HuH-7.5 (cell line): ENCODE measurements at places on chromosomes 3 and 15.

DNA sequence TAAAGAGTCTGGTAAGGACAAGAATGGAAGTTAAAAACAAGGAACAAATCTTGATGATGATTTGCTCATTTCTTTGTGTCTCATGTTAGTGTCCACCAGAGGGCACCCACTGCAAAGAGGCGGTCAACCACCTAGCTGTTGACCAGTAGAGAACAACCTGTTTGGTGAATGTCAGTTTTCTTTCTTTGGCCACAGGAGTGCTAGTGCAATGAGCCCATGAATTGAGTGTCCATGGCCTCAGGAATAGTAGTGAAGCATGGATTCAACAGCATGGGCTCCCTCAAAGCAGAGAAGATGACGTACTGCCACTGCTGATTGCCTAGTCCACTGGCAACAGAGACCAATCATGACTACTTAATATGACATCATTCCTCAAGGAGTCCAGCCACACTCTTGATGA lies 10.7 kb upstream of the CNTN6 start:
- peak; percentile 12 for DNase-seq

DNA sequence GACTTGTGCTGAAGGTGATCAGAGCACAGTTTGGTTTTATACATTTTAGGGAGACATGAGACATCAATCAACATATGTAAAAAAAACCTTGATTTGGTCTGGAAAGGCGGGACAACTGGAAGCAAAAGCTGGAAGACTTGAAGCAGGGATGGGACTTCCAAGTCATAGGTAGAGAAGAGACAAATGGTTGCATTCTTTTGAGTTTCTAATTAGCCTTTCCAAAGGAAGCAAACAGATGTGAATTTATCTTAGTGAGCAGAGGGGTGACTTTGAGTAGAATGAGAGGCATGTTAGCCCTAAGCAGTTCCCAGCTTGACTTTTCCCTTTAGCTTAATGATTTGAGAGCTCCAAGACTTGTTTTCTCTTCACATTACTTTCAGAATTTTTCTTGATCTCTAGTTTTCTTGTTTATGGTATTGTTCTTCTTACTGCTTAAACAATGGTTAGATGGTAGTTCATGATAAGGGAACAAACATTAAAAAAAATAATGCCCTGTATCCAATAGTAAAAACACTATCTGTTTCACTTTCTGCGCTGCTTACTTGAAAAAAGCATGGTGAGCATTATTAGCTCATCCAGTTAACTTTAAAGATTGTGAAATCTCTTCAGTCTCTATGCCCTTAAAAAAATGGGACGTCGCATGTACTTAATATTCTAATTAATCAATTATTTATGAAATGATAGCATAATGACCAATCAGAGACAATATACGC lies 48.5 kb upstream of the BCHE start:
- no peak for DNase-seq

GRCh38 chr3:15653321-15653720 lies 51.8 kb downstream of the BTD start:
- DNase-seq, result no peak

DNA sequence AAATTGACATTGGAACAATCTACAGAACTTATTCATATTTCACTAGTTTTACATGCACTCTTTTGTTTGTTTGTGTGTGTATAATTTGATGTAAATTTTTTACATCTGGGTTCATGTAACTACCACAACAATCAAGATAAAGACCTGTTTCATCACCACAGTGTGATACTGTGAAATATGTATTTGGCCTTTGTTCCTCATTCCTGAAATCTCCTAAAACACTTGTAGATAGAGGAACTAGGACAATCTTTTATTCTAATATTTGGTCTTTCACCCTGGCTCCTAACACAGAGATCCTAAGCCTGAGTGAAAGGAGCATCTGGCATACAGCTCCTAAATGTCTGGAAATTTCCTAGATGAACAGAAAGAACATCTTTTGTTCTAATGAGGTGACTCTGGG lies 155.0 kb upstream of the GPR149 start:
- DNase-seq, result no peak

DNA sequence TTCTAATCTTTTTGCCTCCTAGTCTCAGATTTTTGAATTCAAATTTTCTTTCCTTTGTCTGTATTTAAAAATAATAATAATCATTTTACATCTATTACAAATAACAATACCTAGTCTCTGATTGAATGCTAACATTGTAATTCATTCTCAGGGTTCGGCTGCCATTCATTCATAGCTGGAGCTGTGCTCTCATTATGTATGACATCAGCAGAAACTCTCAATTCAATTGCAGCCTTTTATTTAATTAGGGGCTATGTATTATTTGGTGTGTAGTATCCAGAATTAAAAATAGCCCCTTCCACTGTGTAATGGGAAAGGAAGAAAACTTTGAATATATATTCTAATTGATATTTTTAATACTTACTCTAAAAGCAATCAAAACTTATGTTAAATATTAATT lies 270.4 kb upstream of the MDFIC2 start:
- no peak for DNase-seq

- no peak for DNase-seq
Observed at GRCh38 chr15:74616996-74617395, 1.4 kb downstream of the CLK3 start.

DNA sequence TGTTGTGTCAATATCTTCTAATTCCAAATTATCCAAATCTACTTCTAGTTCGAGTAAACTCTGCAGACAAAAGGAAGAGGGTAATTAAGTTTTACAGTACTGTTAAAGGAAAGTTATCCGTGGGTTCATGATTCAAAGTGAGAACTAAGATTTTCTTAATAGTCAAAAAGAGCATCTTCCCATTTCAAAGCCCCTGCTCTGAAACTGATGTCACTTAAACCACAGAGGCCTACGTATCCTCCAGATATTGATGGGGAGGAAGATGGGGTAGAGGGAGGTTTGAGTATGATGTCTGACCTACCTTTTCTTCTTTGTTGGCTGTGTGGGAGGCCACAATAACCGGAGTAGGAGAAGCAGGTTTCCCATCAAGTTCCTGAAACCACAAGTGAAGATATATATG lies 14.1 kb downstream of the MRPS22 start:
- DNase-seq, result no peak

- DNase-seq, result no peak
Observed at GRCh38 chr3:191143224-191143623, 55.8 kb upstream of the OSTN start.

DNA sequence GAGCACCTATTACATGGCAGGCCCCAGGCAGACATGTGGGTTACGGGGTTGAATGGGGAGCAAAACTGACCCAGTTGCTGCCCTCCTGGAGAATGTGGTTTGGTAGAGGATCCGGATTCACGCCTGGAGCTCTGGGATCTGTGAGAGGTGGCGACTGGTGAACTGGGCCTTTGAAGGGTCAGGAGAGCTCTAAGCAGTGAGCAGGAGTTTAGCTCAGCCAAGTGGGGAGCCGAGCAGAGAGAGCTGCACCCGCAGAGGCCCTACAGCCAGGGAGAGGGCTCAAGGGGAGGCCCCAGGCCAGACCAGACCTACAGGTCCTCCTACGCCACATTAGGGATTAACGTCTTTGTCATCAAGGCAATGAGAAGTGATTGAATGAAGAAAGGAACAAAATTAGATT lies 179.8 kb upstream of the TLE3 start:
- DNase-seq, result no peak

GRCh38 chr3:141853081-141853601 lies 23.3 kb upstream of the ATP1B3 start:
- DNase-seq, result no peak

DNA sequence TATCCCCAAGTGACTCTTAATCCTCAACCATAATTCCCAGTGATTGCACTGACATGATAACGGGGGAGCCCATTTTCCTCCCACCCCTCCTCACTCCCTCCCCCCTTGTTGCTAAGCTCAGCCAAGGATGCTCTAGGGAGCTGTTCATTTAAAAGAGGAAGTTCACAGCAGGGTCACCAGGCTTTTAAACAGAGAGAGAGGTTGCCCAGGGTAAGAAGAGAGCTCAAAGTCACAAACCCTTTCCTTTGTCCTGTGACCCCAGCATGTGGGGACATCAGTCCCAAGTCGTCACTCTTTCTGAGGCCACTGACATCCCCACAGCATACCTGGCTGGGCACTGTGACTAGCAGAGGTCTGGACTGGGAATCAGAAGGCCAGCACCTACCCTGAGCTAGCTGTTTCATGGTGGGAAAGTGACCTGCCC lies 144.1 kb downstream of the RORA start:
- no peak for DNase-seq

DNA sequence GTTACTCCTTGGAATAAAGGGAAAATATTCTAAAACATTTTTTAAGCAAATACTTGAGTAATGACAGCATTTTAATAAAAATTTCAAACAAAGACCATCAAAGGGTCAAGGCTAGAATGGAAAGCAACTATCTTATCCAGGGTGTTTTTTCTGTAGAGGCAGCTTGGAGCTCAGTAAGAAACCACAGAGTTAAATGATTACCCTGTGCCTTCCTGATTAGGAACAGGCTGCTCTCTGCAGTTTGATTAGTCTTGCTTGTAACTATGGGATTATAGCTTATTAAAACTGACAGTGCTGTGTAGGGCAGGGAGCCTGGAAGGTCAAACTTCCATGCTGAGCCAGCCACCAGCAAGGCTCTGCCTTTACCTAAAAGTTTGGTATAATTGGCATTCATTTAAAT lies 33.1 kb downstream of the QTRT2 start:
- no peak for DNase-seq

GRCh38 chr15:61908241-61908640 lies 152.0 kb downstream of the VPS13C start:
- DNase-seq, result no peak

- no peak for DNase-seq
Observed at GRCh38 chr3:80750637-80751036, 982.8 kb upstream of the ROBO1 start.

- no peak for DNase-seq
Observed at GRCh38 chr15:39589193-39589814, 8.4 kb downstream of the THBS1 start.

DNA sequence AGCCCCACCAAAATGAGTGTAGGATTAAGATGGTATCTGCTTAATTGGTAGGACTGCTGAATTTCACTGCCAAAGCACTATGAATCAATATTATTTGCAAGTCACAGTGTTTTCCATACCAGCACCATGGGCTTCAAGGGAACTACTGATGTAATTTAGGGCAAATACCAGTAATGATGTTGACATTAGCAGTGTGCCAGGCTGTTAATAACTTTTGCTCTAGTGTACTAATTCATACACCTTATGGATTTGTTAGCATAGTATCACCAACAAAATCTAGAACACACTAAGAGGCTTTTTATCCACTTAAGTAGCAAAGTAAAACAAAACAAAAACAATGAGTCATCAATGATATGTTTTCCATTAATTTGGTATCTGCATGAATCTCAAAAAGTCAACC lies 888.2 kb downstream of the CADM2 start:
- DNase-seq, result no peak

DNA sequence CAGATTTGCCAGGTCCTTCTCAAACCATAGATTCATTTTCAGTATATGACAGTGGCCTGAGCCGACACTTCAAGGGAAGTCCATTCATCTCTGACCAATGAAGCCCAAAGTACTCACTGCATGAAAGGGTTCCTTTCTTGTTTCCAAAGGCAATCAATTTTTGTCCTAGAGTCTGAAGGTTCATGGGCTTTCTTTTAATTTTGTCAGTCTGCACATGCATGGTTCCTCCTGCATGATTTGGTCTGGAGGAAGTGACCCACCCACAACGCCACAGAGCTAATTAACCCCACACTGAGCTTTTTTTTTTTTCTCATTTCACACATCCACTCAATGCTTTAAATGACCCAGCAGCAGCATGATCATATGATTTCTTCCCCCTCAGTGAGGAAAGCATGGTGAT lies 216.4 kb downstream of the TIGIT start:
- DNase-seq, result no peak

GRCh38 chr15:78768531-78769408 lies 42.5 kb downstream of the ADAMTS7 start:
- no peak for DNase-seq

DNA sequence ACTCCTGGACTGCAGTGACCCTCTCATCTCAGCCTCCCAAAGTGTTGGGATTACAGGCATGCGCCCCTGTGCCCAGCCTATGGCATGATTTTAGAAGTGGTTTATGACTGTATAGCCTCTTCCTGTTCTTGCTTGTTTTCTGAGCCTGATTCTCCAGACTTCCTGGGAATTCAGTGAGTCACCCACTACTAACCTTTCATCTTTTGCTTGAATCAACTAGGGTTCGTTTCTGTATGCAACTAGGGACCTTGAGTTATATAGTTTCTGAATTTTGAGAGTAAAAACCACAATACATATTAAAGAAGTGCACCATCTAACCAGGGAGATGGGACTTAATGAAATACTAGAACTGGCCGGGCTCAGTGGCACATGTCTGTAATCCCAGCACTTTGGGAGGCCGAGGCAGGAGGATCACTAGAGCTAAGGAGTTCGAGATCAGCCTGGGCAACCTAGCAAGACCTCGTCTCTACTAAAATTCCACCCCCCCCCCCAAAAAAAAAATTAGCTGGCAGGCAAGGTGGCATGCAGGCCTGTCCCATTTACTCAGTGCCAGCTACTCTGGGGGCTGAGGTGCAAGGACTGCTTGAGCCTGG lies 76.0 kb downstream of the ZNF609 start:
- DNase-seq, result no peak

DNA sequence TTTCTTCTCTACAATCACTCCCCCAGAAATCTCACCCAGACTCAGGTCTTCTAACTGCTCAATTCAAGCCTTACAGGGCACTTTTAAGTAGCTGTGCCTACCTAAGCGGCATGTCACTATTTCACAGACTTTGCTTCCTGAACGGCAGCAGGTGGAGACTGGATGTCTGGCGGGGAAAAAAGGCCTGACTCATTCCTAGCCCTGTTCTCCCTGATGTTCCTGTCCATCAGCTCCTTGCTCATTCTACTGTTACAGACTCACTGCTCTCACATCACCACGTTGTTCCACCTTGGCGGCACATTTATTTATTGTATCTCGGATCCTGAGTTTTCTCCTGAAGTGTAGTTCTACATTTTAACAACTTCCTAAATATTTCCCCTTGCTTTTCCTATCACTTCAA lies 52.6 kb upstream of the ATP11B start:
- DNase-seq, result no peak

DNA sequence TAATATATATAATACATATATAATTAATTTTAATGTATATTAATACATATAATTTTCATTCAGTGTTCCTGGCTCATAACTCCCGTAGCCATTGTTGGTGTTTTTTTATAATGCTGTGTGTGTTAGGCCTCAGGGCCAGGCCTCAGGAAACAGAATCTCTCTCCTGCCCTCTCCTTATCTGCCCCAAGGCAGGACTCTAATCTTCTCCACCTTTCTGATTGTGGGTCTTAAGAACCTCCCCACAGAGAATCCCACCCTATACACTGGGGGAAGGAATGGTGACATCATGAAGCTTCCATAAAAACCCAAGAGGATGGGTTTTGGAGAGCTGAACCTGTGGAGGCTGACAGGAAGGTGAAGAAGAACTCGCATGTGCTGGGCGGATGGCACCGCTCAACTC lies 4.0 kb upstream of the FMN1 start:
- no peak for DNase-seq

- no peak for DNase-seq
Observed at GRCh38 chr3:187211532-187212195, 14.4 kb downstream of the RTP1 start.

DNA sequence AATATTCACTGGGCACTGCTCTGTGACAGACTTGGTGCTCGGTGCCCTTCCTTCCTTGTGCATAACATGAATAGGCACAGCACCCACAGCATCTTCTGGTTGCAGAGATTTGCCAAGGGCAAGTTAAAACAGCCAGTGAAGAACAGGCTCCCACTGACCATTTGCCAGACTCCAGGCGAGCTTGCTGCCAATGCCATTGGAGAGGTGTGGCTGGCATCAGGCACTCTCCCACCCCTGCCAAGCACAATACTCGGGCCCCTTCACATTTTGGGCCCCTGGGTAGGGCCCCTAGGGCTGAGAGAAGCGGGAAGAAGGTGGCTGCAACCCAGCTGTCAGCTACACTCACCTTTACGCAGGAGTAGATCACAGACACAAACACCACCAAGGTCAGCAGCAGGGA lies 112.1 kb downstream of the SEC22A start:
- no peak for DNase-seq
